ENCODE measurements at places on chromosomes 12 and 14.

- DNase-seq, result no peak
These were observed 923.3 kb downstream of the AACS start for GRCh38 chr12:125988545-125988944.

DNA sequence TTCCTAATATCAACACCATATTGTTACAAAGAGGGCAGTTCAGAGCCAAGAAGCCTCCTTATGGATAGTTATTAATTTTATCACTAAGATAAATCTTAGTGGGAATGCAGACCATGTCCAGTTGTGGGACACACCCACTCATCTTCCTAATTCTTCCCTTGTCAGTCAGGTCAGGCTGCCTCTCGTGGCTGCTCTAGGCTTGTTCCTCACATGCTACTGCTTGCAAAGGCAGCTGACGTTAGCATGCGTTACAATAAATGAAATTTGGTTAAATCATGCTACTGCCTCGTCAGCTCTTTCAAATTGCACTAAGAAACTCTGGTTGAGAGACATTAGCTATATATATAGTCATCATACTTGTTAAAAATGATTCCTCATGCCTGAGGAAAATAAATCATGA is 108.4 kb downstream of the CAND1 start:
- no peak for DNase-seq

DNA sequence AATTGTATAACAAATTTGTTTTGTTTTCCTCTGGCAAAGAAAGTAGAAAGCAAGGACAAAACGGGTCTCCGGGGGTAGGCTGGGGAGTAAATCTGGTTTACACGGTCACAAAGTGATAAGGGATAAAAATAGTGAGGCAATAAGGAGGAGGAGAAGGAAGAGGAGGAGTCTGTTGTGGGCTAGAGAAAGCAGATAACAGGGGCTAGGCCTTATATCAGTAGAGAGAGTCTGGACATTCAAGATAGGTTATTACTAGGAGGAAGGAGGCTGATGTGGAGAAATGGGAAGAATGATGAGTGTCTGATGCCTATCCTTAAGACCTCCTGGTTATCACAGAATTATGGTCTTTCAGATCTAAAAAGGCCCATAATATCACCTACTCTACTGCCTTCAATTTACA is 83.2 kb upstream of the SSTR1 start:
- no peak for DNase-seq

DNA sequence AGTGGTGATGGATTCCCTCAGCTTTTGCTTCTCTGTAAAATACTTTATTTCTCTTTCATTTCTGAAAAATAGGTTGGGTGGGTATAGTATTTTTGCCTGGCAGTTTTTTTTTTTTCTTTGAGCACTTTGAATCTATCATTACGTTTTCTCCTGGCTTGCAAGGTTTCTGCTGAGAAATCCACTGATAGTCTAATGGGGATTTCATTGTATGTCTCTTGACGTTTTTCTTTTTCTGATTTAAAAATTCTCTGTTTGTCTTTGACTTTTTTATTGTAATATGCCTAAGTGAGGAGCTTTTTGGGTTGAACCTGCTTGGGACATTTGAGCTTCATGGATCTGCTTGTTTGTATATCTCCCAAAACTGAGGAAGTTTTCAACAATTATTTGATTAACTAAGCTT is 606.0 kb downstream of the KCNH5 start:
- no peak for DNase-seq

GRCh38 chr12:113407931-113408600 is 4.4 kb upstream of the SDS start:
- peak; percentile 63 for DNase-seq

- peak; percentile 67 for DNase-seq
These were observed 14.1 kb downstream of the RAB35 start for GRCh38 chr12:120102189-120103043.

DNA sequence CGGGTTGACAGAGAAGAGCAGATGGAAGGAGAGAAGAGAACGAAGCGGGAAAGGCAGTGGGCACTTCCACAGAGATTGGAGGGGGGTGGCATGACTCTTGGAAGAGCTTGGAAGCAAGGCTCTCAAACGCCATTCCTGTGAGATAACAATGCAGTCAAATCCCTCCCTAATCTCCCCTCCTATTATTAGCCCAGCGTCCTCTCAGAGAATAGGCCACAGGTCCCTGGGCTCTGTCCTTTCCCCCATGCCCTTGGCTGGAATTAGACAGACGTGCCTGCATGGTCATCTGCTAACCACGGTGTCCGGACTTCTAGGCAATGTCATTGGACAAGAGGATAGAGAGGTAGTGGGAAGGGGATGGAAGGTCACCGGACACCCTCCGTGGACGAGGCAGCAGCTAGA is 8.0 kb upstream of the MYH7 start:
- DNase-seq, result no peak

DNA sequence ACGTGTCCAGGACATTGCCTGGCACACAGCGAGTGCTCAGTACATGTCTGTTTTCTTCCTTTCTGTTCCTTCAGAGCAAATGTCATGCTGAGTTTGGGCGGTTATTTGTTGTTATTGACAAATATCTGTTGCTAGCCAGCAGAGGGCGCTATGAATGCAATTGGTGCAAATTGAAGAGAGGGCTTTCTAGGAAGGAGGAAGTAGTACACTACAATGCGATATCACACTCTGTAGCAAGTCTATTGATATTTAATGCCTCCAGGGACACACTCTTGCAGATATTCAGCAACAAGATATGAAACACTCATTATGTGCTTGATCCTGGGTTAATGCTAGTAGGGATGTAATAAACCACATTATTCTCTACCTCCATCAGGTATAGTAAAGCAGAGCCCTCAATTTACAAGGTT is 267.3 kb upstream of the SRRM4 start:
- DNase-seq, result peak; percentile 67

GRCh38 chr12:124704619-124705018 is 137.2 kb upstream of the NCOR2 start:
- no peak for DNase-seq

GRCh38 chr14:87935886-87936285 is 57.1 kb downstream of the GALC start:
- no peak for DNase-seq

- DNase-seq, result peak; percentile 26
These were observed 3.1 kb downstream of the ADCY4 start for GRCh38 chr14:24331731-24332267.

DNA sequence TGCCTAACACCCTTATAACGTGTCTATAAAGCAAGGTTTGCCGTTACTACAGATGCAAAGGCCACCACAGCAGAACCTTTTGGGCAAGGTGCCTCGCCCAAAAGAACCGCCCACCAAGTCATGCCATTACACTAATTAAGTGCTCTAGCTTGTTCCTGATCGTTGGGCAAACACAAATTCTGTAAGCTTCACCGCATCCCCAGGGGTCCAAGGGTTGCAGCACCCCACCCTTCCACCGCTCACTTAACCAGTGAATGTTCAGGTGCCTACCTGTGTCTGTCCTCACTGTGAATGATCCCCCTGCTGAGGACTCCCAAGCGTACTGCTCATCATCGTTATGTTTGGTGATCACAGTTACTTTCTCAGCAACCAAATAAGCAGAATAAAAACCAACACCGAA is 1.4 kb downstream of the HSP90AA1 start:
- no peak for DNase-seq

DNA sequence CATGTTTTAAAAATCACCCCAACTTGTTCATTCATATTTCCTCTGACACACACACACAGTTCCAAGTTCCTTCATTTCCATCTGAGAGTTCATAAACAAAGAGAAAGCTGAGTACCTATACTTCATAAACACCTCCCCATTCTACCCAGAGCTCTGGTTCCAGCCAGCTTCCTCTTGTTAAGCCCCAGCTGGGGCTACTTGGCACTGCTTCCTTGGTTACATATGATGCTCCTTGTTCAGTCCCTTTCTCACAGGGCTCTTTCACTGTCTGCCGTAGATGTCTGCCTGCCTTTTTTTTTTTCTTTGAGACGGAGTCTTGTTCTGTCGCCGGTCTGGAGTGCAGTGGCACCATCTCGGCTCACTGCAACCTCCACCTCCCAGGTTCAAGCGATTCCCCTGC is 77.5 kb downstream of the COX16 start:
- no peak for DNase-seq

DNA sequence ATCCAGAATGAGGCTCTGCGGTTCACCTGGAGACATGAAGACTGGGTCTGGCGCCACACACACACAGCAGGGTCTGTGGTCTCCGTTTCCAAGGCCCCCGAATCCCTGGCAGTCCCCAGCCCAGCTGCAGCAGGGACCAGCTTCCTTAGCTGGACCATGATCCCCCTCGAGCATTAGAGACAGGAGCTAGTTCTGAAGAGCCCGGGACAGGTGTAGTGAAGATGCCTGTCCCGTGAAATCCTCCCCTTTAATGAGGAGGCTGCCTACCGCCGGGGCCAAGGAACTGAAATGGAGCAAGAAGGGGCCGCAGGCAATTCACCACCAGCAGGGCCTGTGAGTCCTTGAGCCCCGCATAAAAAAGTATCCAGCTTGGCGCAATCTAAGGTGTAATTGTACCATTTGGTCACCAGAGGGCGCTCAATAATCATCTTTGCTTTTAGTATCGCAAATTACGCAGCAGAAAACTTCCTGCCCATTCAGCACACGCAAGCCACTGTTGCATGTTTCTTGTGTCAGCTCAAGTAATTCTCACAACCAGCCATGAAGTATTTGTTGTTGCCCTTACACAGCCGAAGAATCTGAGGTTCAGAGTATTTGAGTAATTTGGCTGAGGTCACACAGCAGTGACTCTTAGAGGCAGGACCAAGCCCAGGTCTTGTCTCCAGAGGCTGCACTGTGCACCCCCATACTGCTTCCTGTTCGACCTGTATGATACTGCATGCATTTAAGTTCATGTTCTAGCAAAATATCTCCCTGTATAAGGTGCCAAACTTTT is 54.3 kb upstream of the PPP2R5C start:
- peak; percentile 81 for DNase-seq

GRCh38 chr14:103527408-103528145 is 1.4 kb upstream of the TRMT61A start:
- peak; percentile 46 for DNase-seq

DNA sequence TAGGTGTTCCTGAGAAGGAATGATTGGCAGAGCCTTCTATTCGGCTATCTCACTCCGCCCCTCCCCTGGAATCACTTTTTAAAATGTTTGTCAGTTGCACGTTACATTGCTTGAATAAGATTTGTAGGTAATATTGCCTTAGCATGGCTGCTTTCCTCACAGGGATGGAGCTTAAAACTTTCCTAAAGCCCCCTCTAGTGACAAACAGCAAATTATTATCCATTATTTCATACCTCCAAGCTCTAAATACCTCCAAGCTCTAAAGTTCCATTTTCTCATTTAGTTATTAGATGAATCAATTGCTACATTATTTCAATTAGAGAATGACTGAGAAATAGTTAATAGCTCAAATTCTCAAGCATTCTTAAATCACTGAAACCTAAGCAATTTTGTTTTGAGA is 5.1 kb upstream of the SPATA7 start:
- peak; percentile 19 for DNase-seq

GRCh38 chr12:132513458-132514135 is 23.6 kb downstream of the FBRSL1 start:
- DNase-seq, result no peak

DNA sequence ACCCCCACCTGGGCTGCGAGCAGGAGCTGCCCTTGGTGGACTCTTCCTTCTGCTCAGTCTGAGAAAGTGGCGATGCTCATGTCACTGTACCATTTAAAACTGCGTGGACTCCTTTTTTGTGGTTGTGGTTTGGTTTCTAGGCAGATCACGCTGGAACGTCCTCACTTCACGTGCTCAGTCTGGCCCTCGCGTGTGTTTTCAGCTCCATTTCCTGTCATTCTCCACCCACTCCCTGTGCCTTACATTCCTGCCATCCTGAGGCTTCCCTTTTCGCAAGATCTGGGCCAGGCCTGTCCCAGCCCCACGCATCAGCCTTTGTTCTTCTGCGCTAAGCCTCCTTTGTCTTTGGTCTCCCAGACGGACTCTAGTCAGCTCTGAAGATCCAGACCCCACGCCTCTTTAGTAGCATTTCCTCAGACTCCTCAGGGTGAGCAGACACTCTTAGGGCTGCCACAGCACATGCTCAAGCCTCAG is 105.4 kb downstream of the FBXL14 start:
- peak; percentile 69 for DNase-seq

DNA sequence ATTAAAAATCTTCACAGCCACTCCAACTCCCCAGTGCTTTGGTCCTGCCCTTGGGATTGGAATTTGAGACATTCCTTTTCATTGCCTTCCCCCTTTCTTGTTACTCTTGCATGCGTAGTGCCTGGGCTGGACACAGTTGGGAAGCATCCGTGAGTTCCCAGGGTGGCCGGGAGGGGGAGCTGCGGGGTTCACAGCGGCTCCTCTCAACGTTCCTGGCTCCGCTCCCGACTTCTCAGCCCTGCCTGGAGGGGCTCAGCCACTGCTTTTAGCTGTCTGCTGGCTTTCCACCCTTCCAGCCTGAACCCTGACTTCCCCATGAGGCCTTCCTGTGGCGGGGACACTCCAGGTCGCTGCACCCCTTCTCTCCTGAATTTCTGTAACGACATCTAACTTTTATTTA is 3.2 kb downstream of the TEX52 start:
- peak; percentile 74 for DNase-seq

- DNase-seq, result no peak
These were observed 211.8 kb upstream of the AVPR1A start for GRCh38 chr12:63362791-63363190.

DNA sequence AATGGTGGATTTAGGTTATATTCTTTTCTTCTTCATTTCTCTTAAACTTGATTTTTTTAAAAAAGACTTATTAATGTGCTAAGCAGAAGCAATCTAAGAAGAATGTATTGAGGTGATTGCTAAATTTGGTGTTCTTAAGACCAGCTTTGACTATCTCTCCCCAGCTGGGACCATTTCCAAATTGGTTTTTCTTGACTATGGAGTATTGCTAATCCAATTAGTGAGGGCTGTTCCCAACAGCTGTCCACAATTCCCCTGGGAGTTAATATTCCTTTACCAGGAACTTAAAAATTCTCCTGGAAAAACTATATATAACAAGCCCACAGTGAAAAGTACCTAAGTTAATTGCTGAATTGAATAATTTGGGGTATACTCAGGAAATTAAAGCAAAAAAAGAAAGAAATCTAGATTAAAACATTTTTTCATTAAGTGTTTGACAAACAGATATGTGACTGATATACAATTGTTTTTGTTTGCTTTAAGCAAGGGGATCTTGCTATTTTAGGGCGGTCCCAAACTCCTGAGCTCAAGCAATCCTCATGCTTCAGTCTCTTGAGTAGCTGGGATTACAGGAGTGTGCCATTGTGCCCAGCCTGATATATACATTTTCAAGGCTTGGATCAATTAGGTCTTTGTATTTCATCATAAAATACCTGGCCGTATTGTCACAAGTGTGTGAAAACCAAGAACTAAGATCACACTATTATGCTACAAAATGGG is 105.0 kb downstream of the FAR2 start:
- no peak for DNase-seq

GRCh38 chr14:100698666-100699448 is 27.8 kb upstream of the DLK1 start:
- DNase-seq, result no peak

DNA sequence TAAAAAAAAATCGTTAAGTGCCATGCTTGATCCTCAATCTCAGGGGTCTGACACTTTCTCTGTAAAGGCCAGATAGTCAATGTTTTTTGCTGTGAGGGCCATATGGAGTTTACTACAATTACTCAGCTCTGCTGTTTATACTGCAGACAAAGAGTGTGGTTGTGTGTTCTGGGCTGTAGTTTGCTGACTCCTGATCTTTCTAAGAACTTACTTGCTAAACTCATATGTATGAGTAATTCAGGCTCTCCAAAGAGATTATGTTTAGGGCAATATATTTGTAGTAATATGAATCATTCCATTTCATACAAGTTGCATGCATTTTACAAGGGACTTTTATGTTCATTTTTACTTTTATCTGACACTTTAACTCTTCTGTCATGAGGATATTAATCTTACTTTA is 188.2 kb downstream of the TMTC2 start:
- peak; percentile 6 for DNase-seq

All from suppressor macrophage (primary cell).